ENCODE measurements at places on chromosomes 12 and 14. TPM values are rescaled to one million over a fixed set of nuclear protein-coding genes. Genes with fewer than 3 reads are reported as not detected.
A peak's percentile ranks its signal among the peaks of the same experiment; 100 is the strongest.

DNA sequence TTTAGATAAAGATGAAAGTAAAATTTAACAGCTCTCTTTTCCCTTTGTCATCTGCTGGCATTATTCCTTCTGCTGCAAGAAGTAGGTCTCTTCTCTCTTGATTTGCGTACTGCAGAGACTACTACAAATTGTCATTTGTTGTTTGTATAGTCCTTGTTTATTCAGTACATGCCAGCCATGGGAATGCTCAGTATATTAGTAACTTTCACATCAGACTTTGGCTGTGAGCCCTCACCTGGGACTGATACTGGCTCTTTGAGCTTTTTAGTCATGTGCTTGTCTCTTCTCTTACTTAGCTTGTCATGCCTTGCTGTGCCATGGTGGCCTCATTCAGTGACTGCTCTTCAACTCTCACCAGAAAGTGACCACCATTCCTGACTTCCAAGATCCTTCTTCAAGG lies 169.8 kb downstream of the PRKCH start:
- peaks cover 25% of the 10 kb centered on the region for H3K4me1 ChIP-seq
- DNase-seq = no peak
- H3K36me3 ChIP-seq = peaks cover 29% of the 10 kb centered on the region
- H3K4me3 ChIP-seq = no peak overlapping the region

- no peaks in the 10 kb centered on the region for H3K27me3 ChIP-seq
- no peak overlapping the region for H3K27ac ChIP-seq
- no peaks in the 10 kb centered on the region for H3K4me1 ChIP-seq
- no peaks in the 10 kb centered on the region for H3K36me3 ChIP-seq
- no peak for DNase-seq
Observed at GRCh38 chr12:26636710-26637328, 196.2 kb downstream of the ITPR2 start.

DNA sequence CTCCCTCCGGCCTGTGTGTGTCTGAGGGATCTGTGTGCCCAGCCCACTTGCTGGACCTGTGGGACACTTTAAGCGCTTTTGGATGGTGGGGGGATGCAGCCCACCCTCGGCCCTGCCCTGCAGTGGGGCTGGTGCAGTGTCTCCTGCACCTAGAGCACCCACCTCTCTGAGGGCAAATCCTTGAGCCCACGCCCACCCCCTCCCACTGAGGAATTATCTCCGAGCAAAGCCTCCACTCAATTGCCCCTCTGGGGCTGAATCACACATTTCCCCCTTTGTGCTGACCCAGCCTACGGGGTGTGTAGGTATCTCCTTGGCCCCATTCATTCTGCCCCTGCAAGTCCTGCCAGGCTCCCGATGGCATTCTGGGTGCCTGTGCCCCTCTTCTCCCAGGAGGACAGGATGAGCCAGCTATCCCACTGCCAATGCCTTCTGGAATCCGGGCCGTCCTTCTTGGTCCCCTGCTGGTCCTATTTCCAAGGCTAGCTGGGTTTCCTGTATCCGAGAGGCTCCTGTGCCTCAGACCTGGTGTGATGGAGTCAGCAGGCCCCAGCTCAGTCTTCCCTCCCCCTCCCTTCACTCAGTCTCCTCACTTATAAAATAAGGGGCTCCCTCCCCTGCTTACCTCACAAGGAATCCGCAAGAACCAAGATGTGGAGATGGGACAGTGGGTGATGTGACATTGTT lies 48.9 kb downstream of the ERH start:
- H3K36me3 ChIP-seq = no peaks in the 10 kb centered on the region
- H3K27ac ChIP-seq = no peak overlapping the region

The AQP6 gene
- 0.39 TPM for total RNA-seq

DNA sequence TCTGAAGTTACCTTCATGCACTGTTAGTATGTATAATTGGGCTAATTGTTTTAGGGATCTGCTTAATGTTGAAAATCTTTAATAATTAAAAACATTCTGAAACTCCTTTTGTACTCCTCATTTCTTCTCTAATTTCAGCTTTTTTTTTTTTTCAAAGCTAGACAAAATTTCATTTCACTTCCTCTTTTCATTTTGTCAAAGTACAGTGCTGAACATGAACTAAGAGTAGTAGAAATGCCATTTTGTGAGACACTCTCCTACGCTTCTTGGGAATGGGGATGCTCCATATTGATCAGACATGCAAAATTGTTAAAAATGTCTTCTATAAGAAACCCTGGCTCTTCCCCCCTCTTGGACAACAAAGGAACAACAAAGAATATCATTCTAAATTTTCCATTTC lies 1.7 kb downstream of the ABCD2 start:
- peaks cover 4% of the 10 kb centered on the region for H3K4me1 ChIP-seq
- H3K4me3 ChIP-seq = no peak overlapping the region
- no peaks in the 10 kb centered on the region for H3K27me3 ChIP-seq
- no peaks in the 10 kb centered on the region for H3K36me3 ChIP-seq
- DNase-seq = no peak

DNA sequence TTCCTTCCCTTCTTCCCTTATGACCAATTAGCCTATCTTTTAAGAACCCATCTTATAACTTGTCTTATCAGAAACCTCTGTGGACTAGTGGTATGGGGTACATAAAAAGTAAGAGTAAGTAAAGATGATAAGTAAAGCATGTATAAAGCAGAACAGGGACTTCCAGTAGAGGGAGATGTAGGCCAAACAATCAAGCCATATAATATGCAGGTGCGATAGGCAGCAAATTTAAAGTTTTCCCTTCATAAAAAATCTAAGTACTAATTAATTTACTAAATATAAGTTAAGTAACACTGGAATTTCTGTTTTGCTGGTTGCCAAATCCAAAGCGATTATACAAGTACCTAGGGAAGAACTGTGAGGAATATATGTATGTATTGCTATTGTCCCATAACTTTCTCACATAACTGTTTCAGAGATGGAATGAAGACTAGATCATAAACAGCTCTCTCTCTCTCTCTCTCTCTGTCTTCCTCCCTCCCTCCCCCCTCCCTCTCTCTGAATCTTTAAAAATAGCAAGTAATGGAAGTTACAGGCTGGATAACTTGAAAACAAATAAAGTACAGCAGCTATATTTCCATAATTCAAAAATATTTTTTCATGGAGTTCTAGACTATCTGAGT lies 25.7 kb downstream of the METTL25 start:
- no peaks in the 10 kb centered on the region for H3K36me3 ChIP-seq
- H3K4me1 ChIP-seq = no peaks in the 10 kb centered on the region
- H3K4me3 ChIP-seq = no peak overlapping the region

DNA sequence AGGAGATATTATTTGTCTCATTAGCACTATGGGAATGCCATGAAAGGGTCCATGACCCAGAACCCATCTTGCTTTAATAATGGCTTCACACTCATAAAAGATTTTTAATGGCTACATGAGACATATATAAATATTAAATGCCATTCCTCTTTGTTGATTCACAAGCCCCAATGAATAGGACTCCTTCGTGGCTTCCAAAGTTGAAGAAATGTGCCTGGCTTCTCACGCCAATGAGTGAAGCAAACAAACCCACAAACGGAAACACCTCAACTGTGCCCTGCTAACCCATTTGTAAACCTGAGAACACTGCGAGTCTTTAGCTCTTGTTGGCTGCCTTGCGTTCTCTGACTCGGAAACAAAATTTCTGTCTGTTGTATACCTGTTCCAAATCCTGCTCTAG lies 381.7 kb upstream of the DDHD1 start:
- H3K36me3 ChIP-seq = no peaks in the 10 kb centered on the region
- H3K27ac ChIP-seq = no peak overlapping the region
- H3K4me1 ChIP-seq = peaks cover 9% of the 10 kb centered on the region
- H3K27me3 ChIP-seq = no peaks in the 10 kb centered on the region

DNA sequence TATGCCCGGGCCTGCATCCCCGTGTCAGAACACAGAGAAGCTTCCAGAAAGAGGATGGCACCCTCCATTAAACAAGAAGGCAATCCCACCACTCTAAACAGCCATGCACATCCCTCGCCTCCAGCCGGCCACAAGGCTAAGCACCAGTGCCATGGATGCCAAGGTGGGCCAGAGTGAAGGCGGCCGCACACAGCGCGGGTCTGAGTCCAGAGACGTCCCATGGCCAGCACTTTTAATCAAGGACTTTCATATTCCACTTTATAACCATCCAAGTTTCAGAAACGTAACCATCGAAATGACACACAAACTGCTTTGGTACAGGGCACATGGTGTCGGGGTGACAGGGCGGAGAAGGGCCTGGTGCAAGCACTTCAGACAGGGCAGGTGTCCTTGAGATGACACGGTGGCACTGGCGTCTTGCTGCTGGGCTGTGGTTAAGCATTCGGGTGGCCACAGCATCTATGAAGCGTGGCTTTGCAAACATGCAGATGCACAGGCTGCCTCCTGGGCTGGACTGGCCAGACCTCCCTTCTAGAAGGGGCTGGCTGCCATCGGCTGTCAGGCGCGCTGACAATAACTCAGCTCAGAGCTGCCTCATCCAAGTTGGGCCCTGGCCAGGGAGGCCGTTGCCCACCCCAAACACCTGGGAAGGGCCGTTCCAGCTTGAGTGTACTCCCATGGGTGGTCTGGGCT lies 117.2 kb downstream of the RFLNA start:
- H3K27ac ChIP-seq = peak overlapping the region; percentile 35
- H3K4me1 ChIP-seq = peaks cover 18% of the 10 kb centered on the region
- H3K27me3 ChIP-seq = no peaks in the 10 kb centered on the region
- no peak for DNase-seq

- no peak overlapping the region for H3K4me3 ChIP-seq
- H3K4me1 ChIP-seq = no peaks in the 10 kb centered on the region
- H3K27me3 ChIP-seq = no peaks in the 10 kb centered on the region
- no peak for DNase-seq
Observed at GRCh38 chr14:28323951-28324741, 442.4 kb upstream of the FOXG1 start.

GRCh38 chr12:61111218-61111617 lies 1149.0 kb upstream of the USP15 start:
- no peak overlapping the region for H3K27ac ChIP-seq
- H3K4me1 ChIP-seq = no peaks in the 10 kb centered on the region
- H3K4me3 ChIP-seq = no peak overlapping the region
- no peak for DNase-seq
- H3K36me3 ChIP-seq = no peaks in the 10 kb centered on the region

GRCh38 chr14:33062881-33063280 lies 124.2 kb downstream of the NPAS3 start:
- H3K27me3 ChIP-seq = no peaks in the 10 kb centered on the region
- no peak for DNase-seq

- no peak overlapping the region for H3K4me3 ChIP-seq
- no peaks in the 10 kb centered on the region for H3K4me1 ChIP-seq
- peaks cover 92% of the 10 kb centered on the region for H3K36me3 ChIP-seq
- DNase-seq = no peak
- no peak overlapping the region for H3K27ac ChIP-seq
Observed at GRCh38 chr14:39060818-39061437, 42.1 kb downstream of the SEC23A start.

DNA sequence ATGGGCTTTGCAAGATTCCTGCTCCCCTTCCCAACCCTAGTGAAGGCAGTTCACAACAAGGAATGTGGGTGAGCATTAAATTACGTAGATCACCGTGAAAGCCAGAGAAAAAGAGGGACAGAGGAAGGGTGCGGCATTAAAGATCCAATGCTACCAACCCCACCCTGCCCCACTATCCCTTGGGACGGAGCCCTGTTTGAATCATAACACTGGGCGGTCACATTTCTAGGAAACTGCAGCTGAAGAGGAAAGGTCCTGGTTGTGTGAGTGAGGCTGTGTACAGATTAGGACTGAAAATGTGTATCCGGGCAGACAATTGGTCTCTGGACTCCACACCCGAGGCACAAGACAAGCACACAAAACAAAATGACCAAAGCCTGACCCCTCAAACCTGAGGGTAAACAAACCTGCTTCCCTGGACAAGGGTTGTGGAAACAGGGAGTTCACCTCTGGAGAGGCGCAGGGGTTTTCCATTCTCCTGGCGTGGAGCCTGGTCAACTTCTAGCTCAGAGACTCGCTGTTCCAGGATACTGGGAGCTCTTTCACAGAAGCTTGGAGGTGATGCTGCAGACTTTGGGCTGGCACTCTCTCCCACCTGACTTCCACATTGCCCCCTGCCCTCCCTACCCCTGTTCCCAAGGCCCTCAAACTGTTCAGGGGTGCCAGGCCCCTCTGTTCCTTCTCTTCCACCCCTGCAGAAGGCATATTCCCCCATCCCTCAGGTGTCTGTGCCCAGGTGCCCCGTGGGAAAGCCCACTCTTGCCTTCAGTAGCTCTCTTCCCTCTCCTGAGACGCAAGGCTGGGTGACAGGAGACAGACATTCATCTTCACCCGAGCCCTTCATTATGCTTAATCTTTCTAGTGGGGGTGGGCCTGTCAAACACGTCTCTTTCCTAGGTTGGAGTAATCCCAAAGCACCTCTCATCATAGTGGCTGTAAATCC lies 16.5 kb downstream of the NINJ2 start:
- peak overlapping the region; percentile 98 for H3K27ac ChIP-seq
- H3K4me3 ChIP-seq = no peak overlapping the region
- no peak for DNase-seq

The GYS2 gene
- total RNA-seq = not detected

GRCh38 chr12:2018391-2018790 lies 14.1 kb upstream of the DCP1B start:
- peaks cover 6% of the 10 kb centered on the region for H3K4me1 ChIP-seq
- no peaks in the 10 kb centered on the region for H3K36me3 ChIP-seq
- H3K4me3 ChIP-seq = no peak overlapping the region
- DNase-seq = no peak

The CCDC92 gene
- total RNA-seq = 33.8 TPM

- peak; percentile 58 for DNase-seq
- H3K27me3 ChIP-seq = no peaks in the 10 kb centered on the region
- H3K27ac ChIP-seq = peak overlapping the region; percentile 81
- H3K4me1 ChIP-seq = peaks cover 26% of the 10 kb centered on the region
- peak overlapping the region; percentile 99 for H3K4me3 ChIP-seq
Observed at GRCh38 chr12:120496413-120497340, 764 bp downstream of the DYNLL1 start.
